CD4-positive, alpha-beta T cell treated with Interferon gamma for 1 hour (primary cell): ENCODE measurements at places on chromosomes 16 and 17.

- no peak for DNase-seq
These were observed 468.8 kb upstream of the HSBP1 start for GRCh38 chr16:83338941-83339340.

DNA sequence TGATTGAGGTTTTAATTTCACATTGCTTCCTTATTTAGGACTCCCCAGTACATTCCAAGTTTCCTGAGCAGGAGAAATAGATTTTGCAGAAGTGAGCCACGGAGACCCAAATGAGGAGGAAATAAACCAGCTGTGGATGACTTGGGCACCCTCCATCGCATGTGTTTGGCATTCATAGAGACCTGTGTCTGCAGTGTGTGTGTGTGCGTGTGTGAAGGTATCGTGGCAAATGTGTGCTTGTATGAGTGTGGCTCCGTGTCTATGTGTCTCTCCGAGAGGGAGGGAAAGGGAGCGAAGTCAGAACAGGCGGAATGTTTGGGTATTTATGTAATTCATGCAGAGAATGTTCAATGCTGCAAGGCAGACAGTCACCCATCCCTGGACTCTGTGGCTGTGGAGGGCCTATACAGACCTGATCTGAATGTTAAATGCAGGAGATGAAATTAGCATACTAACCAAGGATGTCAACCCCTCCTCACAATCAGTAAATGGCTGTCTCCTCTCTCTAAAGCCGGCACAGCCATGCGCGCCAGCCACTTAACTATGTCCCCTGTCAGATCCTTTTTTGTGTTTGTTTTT is 186.0 kb upstream of the ZFHX3 start:
- DNase-seq, result no peak

GRCh38 chr16:74257061-74257460 is 39.6 kb upstream of the PSMD7 start:
- DNase-seq, result no peak

- DNase-seq, result no peak
These were observed 267.7 kb downstream of the ABCC12 start for GRCh38 chr16:47888142-47888541.

GRCh38 chr17:77880711-77881450 is 77.6 kb upstream of the TNRC6C start:
- no peak for DNase-seq

- no peak for DNase-seq
These were observed 32.0 kb upstream of the ABCA5 start for GRCh38 chr17:69358688-69359596.

- no peak for DNase-seq
These were observed 129.4 kb downstream of the ZNF778 start for GRCh38 chr16:89346869-89347268.

GRCh38 chr17:73211745-73212144 is 18.9 kb downstream of the COG1 start:
- peak; percentile 71 for DNase-seq

- no peak for DNase-seq
These were observed 37.7 kb downstream of the EPN2 start for GRCh38 chr17:19274893-19275292.

DNA sequence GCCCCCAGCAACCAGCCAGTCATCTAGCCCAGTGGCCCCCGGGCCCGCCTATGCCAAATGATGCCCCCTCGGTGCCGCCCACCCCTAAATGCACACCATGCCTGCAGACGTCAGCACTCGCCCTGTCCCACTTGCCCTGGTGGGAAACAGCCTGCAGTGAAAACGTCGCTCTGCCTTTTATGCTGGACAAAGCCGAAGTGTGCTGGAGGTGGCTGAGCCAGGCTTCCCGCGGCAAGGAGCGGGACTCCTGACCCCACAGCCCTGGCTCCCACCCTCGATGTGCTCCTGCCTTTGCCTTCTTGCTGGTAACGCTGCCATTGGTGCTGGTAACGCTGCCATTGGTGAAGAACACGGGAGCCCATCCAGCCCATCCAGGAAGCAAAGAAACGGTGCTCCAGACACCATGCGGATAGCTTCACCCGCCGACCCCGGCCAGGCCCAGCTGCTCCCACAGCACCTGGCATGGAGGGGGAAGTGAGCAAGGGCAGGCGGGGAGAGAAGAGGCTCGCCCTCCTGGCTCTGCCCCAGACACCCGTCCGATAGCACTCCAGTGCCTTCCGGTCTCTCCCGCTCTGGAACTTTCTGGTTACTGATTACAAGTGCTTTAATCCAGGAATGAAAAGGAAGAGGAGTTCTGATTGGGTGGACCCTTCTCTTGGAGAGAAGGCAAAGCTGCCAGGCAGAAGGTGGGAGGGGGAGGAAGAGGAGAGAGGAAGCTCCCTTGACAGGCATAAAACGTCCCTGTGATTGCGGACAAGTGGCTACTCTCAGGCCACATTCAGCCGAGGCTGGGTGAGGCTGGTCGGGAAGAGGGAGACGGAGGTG is 4.0 kb upstream of the BAIAP2 start:
- no peak for DNase-seq

DNA sequence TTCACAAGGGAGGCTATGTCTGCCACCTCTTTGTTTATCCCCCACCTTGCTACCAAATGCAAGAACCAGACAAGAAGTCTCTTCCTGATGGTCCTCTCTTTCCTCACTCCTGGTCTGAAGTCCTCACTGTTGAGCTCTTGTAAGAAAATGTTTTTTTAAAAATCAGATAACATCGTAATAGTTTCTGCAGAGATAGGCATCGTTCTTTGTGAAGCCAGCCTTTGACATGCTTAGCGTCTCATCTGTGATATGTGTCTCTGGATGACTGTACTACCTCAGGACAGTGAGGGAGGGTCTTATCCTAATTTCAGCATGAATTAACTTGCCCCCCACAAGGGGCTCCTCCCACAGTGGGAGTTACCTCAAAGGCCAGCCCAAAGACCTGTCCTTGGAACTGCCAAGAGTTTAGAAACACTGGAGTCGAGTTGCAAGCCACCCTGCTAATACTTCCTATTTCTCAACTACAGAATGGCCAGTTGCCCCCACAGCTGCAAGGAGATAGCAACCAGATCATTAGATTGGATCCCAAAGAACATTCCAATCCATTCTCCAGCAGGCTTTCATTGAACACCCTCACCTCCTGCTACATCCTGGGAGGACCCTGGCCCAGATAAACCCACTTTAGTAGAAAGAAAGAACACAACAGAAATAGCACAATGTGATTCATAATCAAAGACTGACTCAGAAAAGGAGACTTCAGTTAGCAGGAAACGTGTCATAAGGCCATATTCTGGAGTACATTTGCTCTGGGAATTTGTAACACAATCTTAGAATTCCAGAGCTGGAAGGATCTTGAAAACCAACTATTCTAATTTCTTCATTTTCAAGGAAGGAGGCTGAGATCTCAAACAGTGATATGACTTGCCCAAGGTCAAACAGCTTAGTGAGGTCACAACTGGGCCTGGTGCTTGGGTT is 151.0 kb downstream of the IRX3 start:
- no peak for DNase-seq

DNA sequence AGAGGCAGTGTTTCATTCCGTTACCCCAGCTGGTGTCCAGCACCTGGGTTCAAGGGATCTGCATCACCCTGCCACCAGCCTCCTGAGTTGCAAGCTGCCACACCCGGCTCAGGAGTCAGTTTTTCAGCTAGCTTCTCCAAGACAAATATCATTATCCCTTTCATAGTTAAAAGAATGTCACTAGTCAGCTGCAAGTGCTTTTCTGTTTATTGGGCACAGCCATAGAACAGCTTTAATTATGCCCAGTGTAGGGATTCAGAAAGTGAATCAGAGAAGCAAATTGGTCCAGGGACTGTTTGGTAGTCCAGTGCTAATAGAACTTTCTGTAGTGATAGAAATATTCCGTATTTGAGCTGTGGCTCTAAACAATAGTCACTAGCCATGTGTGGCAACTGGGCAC is 2.9 kb upstream of the AOC3 start:
- no peak for DNase-seq

GRCh38 chr17:81870131-81870980 is 781 bp downstream of the ARHGDIA start:
- peak; percentile 48 for DNase-seq

GRCh38 chr17:79781736-79782575 is 4.0 kb downstream of the CBX2 start:
- DNase-seq, result no peak

DNA sequence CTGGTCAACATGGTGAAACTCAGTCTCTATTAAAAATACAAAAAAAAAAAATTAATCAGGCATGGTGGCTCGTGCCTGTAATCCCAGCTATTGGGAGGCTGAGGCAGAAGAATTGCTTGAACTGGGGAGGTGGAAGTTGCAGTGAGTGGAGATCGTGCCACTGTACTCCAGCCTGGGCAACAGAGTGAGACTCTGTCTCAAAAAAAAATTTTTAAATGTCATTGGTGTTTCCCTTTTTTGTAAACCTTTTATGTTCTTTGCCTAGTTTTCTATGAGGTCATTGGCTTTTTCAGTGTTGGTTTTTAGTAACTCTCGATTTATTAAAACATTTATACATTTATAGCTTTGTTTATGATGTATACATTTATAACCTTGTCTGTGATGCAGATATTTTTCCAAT is 18.2 kb downstream of the NLRC5 start:
- no peak for DNase-seq

- no peak for DNase-seq
These were observed 10.3 kb upstream of the RARA start for GRCh38 chr17:40298726-40299125.

DNA sequence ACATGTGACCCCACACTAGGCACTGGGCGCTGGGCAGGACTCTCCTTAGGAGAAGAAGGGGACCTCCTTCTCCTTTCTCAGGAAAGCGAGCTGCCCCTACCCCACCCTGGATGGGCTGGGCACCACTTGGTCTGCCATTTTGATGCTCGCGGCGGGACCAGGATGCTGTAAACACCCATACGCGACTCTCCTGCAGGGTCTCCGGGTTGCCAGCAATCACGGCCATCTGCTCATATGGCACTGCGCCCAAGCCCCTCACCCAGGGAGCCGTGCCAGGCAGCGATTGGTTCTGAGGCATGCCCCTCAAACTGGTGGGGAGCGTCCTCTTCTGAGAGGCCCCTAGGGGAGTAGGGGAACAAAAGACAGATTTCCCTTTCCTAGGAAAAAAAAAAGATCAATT is 99.0 kb downstream of the C16orf78 start:
- DNase-seq, result no peak

GRCh38 chr16:81542609-81543570 is 98.3 kb downstream of the CMIP start:
- no peak for DNase-seq

DNA sequence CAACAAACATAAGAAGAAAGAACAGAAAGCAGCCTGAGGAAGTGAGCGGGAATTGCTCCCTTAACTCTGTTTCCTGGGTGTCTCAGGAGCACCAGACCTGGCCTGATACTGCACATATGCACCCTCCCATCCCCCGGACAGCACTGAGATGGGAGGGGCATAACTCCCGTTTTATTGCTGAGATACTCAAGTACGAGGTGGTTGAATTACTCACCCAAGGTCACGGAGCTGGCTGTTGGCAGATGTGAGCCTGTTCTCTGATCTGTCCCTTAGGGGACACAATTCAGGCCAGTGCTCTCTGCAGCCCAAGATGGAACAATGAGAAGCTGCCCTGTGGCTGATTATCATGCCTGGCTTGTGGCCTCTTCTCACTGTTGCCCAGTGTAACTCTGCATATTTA is 9.1 kb upstream of the MED9 start:
- no peak for DNase-seq

DNA sequence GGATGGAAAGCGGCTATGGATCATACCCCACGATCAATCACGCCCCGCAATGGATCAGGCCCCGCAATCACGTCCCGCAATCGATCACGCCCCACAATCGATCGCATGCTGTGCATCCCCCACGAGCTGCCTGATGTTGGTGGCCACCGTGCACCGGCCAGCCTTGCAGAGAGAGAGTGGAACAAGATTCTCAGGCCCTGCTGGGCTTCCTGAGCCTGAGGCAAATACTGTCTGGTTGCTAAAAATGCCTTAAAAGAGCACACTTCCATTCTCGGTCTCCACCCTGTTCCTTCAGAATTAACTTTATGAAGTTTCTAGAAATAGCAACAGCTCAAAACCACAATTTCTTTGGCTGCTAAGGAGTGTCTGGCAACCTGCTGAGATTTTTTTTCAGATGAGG is 81.5 kb downstream of the VPS53 start:
- DNase-seq, result no peak
